HT1080 (cell line): ENCODE measurements at places on chromosomes 4 and X.

DNA sequence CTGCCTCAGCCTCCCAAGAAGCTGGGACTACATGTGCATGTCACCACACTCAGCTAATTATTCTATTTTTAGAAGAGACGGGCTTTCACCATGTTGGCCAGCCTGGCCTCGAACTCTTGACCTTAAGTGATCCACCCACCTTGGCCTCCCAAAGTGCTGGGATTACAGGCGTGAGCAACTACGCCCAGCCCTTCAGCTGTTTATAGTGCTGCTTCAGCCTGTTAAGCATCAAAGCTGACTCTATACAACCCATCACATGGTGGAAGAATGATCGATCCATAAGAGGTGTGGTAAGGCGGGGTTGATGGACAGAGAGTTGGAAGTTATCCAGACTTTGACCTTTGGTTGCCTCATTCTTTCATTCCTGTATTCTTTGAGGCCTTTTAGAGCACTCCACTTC, 56.2 kb upstream of the RAPGEF2 start:
- no peak for DNase-seq

DNA sequence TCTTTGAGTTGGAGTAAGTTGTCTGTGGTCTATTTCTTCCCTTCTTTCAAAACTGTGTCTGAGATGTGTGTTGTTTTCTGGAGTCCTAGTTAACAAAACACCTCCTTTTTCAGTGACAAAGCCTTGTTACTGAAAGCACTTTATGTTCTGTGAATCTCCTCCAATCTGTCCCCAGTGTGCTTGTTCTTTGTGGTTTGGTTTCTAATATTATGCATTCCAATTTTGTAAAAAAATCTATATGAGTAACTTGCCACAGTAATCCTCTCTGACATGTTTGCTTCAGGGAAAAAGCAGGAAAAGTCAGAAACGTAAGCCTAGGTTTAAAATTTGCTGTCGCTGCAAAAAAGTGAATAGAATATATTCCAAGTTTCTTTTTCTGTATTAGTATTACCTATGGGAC, 12.4 kb downstream of the PRRG1 start:
- DNase-seq: no peak

DNA sequence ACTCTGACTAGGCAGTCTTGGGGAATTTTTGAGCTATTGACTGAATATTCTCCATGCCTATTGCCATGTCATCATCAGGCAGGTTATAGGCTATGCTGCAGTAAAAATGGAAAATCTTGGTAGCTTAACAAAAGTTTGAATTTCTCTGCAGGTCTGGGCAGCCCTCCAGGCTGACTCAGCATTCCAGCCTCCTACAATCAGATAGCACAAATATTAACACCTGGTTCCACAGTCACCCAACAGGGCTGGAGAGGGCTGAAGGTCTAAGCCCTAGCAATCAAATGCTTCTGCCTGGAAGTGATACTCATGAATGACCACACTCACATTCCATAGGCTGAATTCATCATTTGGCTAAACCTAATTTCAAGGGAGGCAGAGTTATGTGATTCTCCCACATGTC, 9.6 kb upstream of the PPP3CA start:
- peak; percentile 95 for DNase-seq

DNA sequence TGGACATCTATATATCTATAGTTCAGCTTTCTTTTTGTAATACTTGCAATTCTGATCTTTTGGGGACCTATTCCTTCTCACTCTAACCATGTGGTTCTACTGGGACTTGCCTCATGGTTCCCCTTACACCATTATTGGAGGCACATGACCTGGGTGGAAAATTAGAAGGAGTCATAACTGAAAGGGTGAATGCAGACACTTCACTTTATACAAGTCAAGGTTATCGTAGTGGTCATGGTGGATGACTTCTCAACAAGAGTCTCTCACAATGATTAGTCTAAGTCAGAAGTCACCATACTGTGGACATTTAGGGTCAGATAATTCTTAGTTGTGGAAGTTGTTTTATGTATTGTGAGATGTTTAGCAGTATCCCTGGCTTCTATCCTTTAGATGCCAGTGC, 10.5 kb upstream of the EIF4E start:
- no peak for DNase-seq

GRCh38 chr4:189443341-189443740, 497.3 kb upstream of the FRG1 start:
- DNase-seq: no peak

DNA sequence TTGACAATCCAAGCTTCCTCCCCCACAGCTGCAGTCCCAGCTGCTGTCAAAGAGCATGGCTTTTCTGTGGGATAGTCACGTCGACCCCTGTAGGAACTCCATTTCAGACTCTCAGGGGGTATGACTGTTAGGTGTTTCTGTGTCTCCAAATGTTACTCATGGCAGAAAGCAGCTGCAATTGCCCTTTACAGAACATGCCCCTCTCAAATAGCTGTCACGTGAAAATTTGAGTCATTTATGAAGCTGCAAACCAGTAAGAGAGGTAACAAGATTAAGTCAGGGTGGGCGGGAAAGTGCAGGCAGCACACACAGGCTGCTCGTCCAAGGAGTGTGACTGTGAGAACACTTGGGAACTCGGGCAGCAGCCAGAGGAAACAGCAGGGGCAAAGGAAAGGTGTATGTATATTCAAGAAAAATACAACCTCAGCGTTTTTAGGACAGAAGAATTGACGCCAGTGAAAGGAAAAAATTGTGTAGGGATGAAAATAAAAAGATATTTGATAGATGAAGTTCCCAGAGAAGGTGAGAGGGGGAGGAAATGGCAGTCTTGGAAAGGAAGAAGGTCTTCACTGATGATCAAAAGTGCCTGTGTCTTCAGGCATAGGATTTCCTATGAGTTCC, 66.5 kb upstream of the TMEM184C start:
- DNase-seq: peak; percentile 81

GRCh38 chr4:47418147-47418546, 45.4 kb downstream of the COMMD8 start:
- no peak for DNase-seq

DNA sequence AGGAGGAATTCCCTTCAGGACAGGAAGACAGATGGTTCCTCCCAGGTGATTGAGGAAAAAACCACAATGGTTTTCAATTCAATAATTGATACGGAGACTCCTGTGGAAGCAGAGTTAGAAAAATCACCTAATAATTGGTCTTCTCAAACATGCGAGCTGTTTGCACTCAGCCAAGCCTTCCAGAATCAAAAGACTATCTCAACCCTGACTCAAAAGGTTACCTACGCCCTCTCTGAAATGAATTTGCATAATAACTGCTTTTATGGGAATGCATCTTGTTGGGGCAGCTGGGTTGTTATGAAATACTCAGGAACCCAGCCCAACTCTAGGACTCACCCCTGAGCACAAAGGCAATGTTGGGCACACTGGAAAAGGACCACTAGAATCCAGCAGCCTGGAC, 66.9 kb upstream of the ARSJ start:
- DNase-seq: no peak

GRCh38 chrX:115449742-115450141, 111.2 kb upstream of the PLS3 start:
- no peak for DNase-seq

- no peak for DNase-seq
Observed at GRCh38 chrX:114903618-114904017, 113.8 kb downstream of the IL13RA2 start.

DNA sequence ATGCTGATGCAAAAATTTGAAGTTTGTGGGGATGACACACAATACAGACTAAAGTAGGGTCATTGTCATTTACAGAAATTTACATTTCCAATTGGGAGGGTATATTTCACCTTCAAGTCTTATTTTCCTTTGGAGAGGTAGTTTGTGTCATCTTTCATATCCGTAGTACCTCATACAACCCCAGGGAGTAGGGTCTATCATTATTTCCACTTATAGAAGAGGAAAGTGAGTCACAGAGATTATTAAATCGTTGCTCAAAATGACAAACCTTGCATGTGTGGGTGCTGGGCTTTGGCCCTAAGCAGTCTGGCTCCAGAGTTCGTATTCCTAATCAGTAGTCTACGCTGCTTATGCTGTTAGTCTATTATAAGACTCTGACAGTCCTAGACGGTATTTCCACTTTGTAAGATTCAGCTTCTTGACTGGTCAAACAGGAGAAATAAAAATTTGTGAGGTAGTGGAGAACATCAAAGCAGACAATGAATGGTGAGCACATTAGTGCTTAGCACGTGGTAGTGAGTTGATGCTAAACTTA, 516.5 kb downstream of the PCDH7 start:
- peak; percentile 24 for DNase-seq

- DNase-seq: no peak
Observed at GRCh38 chr4:113051361-113051760, 1.9 kb downstream of the ANK2 start.

DNA sequence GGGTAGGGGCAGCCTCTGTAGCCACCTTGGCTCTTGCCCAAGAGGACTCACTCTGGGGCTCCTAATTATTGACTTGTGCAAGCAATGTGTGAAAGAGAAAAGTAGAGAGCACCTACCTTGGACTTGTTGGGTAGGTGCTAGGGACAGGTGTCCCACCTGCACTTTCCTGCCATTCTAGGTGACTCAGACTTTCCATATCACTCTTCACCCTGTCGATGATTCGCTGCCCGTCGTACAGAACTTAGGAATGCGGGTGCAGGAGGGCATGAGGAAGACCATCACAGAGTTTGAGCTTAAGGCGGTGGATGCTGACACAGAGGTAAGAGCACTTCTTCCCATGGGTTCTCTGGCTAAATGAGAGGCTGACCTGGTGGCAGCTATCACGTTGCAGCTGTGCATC, 87.3 kb upstream of the ANXA3 start:
- peak; percentile 2 for DNase-seq

GRCh38 chrX:22039541-22039940, 7.4 kb downstream of the PHEX start:
- DNase-seq: no peak

DNA sequence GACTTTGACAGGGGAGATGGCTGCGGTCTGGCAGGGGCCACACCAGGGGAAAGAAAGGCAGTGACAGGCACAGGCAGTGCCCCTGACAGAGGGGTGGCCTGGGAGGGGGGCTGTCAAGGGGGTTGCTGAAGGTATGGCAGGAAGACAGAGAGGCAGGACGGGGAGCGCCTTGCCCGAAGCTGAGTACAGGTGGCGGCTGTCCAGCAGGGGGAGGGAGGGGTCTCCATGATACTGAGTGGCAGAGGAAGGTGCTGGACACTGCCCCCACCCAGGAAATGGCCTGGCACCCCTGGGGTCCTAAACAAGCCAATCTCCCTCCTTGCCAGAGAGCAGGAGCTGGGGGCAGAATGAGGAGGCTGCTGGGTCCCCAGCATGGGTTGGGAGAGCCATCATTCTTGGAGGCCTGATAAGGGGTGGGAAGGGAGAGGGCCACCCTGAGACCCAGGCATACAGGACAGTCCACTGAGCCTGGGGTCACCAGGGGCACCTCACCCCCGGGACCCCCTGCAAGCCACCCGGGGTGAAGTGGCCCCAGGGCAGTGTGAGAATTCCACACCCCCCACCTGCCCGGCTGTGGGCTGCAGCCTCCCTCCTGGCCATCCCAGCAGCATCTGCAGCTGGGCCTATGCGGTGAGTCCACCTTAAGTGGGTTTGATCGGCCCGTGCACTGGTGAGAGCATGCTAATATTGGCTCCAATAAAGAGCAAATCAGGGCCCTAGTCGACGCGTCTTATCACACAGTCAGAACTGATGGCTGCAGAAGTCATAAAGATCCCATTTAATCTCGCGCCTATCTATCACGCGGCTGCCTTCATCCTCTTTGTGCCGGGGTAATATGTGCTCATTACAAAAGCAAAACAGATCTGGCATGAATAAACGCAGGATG, 108.5 kb downstream of the FAM53A start:
- DNase-seq: no peak

DNA sequence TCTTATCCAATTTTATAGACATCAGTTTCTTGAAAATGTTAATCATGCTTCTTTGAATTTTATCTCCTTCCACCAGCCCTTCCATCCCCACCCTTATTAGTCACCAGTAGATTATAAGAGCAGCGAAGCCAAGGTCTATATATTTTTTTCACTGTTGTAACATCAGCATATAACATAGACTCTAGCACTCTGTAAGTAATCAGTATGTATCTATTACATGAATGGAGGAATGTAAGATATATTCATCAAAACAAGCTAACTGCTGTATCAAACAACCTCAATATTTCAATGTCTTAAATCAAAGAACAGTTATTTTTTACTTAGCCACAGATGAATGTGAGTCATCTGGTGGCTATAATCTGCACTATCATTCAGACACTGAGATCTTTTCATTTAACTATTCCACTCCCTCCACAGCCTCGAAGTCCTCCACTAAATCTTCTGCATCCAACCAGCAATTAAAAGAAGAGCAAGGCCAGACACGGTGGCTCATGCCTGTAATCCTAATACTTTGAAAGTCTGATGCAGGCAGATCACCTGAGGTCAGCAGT, 178.9 kb downstream of the CENPC start:
- DNase-seq: peak; percentile 57

- no peak for DNase-seq
Observed at GRCh38 chrX:153392642-153393321, 8.4 kb downstream of the PNMA6E start.

- DNase-seq: no peak
Observed at GRCh38 chr4:144562019-144562705, 83.8 kb upstream of the HHIP start.

DNA sequence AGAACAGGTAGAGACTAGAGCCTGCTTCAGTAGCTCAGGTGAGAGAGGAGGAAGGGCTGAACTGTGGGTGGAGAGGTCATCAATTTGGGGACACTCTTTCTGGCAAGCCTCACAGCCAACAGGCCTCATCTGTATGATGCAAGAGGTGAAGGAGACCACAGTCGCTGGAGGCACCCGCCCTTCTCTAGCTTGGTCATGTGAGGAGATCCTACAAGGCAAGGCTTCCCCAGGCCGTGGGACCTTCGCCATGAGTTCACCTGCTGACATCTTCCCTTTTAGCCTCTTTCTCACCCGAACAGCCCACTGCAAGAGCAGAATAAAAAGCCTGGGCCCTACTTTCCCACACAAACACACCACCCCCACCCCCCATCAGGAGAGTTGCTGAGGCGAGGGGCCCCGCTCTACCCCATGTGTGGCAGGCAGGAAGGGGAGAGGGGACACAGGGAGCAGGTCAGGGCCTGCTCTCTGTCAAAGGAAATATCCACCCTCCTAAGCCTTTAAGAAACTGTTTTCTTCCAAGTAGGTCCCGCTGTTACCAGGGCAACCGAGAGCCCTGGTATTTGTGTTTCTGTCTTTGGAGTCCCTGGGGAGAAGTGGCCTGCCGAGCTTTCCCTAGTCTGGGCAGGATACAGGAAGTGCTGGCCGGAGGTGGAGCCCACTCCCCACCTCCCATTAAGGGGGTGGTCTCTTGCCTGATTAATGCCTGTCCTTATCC, 8.1 kb downstream of the RTL5 start:
- peak; percentile 23 for DNase-seq
